ENCODE measurements at places on chromosomes 1 and 21.

DNA sequence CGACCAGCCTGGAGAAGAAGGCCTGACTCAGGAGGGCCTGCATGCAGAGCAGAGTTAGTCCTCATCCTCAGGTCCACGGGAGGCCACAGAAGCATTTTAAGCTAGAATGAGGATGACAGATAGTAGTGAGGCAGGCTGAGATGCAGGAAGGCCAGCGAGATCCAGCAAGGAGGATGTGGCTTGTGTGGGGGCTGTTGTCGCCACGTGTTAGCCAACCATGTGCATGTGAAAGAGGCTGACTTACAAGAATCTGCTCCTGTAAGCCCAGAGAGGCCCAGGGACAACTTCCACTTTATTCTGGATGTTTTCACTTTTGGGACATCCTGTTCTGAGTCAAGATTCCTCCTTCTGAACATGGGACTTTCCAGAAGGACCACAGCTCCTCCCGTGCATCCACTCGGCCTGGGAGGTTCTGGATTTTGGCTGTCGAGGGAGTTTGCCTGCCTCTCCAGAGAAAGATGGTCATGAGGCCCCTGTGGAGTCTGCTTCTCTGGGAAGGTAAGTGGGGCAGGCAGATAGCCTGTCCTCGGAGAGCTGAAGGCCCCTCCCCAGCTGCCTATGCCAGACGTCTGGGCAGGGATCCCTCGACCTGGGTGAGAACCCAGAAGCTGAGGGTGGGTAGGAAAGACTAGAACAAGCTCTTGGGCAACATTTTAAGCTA, at the start of gene SLAMF8:
Gene SLAMF8 (plus strand): TSS at position 433 of the 661 bp plus-strand sequence. CDS start 26 bp downstream, at position 459.
- peak; percentile 27 for DNase-seq

GRCh38 chr1:115647047-115647446, 5.3 kb downstream of the VANGL1 start:
- peak; percentile 44 for DNase-seq

- no peak for DNase-seq
Observed at GRCh38 chr1:59396387-59396786, 99.5 kb downstream of the FGGY start.

GRCh38 chr1:38352869-38353268, 306.3 kb upstream of the POU3F1 start:
- no peak for DNase-seq

- DNase-seq, result no peak
Observed at GRCh38 chr1:205593532-205593931, 38.3 kb downstream of the ELK4 start.

Measured in iris pigment epithelial cell (primary cell).